ENCODE measurements at places on chromosomes 4 and X.

- H3K4me1 ChIP-seq: no peaks in the 10 kb centered on the region
- H3K27ac ChIP-seq: no peak overlapping the region
- no peaks in the 10 kb centered on the region for H3K27me3 ChIP-seq
- H3K36me3 ChIP-seq: no peaks in the 10 kb centered on the region
These were observed 150.3 kb downstream of the MSL3 start for GRCh38 chrX:11908371-11908770.

DNA sequence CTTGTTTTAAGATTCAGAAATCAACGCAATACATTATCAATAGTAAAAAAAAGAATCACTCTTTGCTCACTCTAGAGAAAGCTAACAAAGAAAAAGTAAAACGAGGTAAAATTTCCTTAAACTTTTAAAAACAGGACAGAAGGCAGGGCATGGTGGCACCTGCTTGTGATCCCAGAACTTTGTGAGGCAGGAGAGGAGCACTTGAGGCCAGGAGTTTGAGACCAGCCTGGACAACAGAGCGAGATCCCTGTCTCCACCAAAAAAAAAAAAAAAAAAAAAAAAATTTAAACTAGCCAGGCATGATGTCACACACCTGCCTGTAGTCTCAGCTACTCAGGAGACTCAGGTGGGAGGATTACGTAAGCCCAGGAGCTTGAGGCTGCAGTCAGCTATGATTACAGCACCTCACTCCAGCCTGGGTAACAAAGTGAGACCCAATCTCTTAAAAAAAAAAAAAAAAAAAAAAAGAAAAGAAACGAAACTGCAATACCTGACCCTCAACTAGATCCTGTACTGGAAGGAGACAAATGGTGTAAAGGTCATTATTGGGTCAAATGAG, 3.5 kb downstream of the CCNI start:
- H3K27me3 ChIP-seq: no peaks in the 10 kb centered on the region
- H3K4me1 ChIP-seq: peaks cover 20% of the 10 kb centered on the region
- H3K36me3 ChIP-seq: no peaks in the 10 kb centered on the region

- H3K27me3 ChIP-seq: no peaks in the 10 kb centered on the region
- no peak overlapping the region for H3K4me3 ChIP-seq
- no peak overlapping the region for H3K27ac ChIP-seq
- no peak for DNase-seq
These were observed 722 bp downstream of the FGF16 start for GRCh38 chrX:77447653-77448569.

GRCh38 chrX:41781500-41781899, 57.5 kb downstream of the GPR82 start:
- no peak overlapping the region for H3K27ac ChIP-seq
- H3K4me1 ChIP-seq: 0 out of 2 replicates have a peak, but pooled peaks cover 9% of the 10 kb centered on the region
- no peak overlapping the region for H3K4me3 ChIP-seq
- DNase-seq: no peak
- no peaks in the 10 kb centered on the region for H3K27me3 ChIP-seq

GRCh38 chrX:4642114-4642513, 928.7 kb upstream of the PRKX start:
- H3K27me3 ChIP-seq: no peaks in the 10 kb centered on the region
- no peak for DNase-seq
- H3K4me3 ChIP-seq: no peak overlapping the region
- no peak overlapping the region for H3K27ac ChIP-seq

- no peaks in the 10 kb centered on the region for H3K4me1 ChIP-seq
- DNase-seq: no peak
- no peaks in the 10 kb centered on the region for H3K36me3 ChIP-seq
- no peak overlapping the region for H3K27ac ChIP-seq
- H3K27me3 ChIP-seq: no peaks in the 10 kb centered on the region
- no peak overlapping the region for H3K4me3 ChIP-seq
These were observed 104.6 kb upstream of the LRPAP1 start for GRCh38 chr4:3636646-3637320.

- DNase-seq: no peak
- no peak overlapping the region for H3K4me3 ChIP-seq
- H3K27me3 ChIP-seq: no peaks in the 10 kb centered on the region
- H3K27ac ChIP-seq: no peak overlapping the region
These were observed 995.3 kb upstream of the GRIA3 start for GRCh38 chrX:122188751-122189150.

- H3K36me3 ChIP-seq: no peaks in the 10 kb centered on the region
- no peak overlapping the region for H3K27ac ChIP-seq
- no peaks in the 10 kb centered on the region for H3K4me1 ChIP-seq
- H3K27me3 ChIP-seq: no peaks in the 10 kb centered on the region
- DNase-seq: no peak
These were observed 22.4 kb upstream of the P2RY10 start for GRCh38 chrX:78922754-78923153.

DNA sequence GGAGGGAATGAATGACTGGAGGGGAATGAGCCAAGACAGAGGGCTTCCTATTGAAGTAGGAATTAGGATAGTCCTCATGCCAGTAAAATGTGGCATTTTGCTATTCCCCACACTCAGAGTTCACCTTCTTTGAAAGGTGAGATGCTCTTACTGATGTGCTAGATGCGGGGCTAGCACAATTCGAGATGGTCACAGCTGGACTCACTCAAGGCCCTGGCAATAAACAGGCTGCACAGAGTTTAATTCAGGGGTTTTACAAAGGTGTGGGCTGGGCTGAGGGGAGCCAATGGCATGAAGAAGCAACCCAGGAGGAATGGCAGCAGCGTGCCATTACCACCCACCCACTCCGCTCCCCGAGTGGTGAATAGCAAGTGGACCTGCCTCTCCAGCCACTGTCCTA, 55.1 kb downstream of the ENPP6 start:
- peaks cover 7% of the 10 kb centered on the region for H3K4me1 ChIP-seq
- no peaks in the 10 kb centered on the region for H3K27me3 ChIP-seq
- no peak overlapping the region for H3K4me3 ChIP-seq
- no peak for DNase-seq
- H3K36me3 ChIP-seq: no peaks in the 10 kb centered on the region
- H3K27ac ChIP-seq: no peak overlapping the region

DNA sequence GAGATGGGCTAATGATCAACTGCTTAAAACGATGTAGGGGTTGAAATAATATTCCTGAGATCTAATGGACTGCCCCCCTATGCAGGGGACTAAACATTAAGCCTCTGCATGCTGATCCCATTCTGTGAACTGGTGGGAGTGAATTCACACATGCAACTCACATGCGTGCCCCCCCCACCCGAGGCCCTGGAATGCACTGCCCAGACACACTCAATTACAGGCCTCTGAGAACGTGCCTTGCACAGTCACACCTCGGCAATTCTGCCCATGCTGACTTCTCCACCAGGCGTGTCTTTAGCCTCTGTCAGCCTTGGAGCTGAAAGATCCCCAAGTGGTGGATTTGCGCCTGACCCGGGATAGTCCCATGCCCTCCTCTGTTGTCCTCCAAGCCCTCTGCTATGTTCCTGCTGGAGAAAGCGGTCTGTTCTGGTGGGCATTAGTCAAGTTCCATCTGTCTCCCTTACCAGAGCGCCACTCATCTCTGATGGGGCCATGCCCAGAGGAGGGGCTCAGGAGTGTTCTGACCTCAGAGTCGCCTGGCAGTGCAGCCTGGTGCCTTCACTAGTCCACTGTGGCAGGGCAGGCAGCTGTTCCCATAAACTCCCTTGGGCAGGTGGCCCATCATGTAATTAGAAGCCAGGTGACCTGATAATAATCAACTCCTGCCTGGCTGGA, 86.5 kb downstream of the DRD5 start:
- H3K4me3 ChIP-seq: no peak overlapping the region
- H3K27me3 ChIP-seq: no peaks in the 10 kb centered on the region
- no peaks in the 10 kb centered on the region for H3K36me3 ChIP-seq
- DNase-seq: no peak

DNA sequence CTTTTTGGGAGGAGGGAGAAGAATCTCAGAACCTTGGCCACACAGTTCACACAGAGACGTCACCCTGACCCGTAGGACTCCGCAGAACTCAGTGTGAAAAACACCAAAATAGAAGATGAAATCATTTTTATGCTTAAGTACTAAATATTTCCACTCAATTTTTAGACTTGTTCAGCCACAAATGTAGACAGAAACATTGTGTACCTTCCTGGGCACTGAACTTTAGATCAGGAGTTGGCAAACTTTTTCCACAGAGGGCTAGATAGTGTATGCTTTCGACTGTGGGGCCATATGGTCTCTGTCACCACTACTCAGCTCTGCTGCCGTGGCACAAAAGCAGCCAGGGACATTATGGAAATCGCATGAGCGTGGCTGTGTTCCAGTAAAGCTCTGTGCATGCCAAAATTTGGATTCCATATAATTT, 61.8 kb upstream of the STOX2 start:
- no peaks in the 10 kb centered on the region for H3K4me1 ChIP-seq
- no peak overlapping the region for H3K27ac ChIP-seq
- DNase-seq: no peak
- no peaks in the 10 kb centered on the region for H3K36me3 ChIP-seq

DNA sequence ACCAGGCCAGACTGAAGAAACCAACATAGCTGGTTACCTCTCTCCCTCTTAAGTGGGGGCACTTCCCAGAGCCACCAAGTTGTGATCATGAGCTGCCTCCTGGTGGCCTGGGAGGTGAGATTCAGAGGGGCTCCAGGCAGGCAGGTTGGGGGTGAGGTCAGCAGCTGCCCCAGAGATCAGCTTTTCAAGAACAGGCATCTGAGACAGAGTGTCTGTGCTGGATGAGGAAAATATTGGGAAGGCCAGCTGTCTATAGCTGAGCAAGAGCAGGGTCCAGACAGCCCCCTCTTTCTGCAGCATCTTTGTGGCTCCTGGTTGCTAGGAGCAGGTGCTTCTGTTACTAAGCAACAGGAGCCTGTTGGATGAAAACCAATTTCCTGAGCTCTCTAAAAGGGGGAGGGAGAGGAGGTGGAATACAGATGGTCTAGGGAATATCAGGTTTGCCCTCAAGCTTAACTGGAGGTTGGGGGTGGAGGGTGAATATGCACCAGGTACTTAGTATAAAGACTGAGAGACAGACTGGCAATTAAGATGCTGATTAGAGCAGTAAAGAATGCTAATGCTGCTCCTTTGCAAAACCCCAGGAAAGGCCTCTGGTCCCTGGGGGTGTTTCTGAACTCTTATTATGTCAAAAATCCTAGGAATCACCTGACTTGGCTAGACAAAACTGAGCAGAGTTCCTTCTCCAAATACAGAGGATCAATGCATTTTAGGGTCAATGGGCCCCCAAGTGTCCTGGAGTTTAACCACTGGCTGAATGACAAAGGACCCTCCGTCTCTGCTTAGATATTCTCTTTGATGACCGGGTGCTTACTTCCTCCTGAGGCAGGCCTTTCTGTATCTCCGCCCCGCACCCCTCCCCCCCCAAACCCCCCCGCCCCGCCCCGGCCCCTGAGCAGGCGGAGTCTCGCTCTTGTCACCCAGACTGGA, 21.4 kb downstream of the ZCCHC13 start:
- H3K27me3 ChIP-seq: no peaks in the 10 kb centered on the region
- no peak overlapping the region for H3K4me3 ChIP-seq
- H3K27ac ChIP-seq: no peak overlapping the region
- no peaks in the 10 kb centered on the region for H3K4me1 ChIP-seq
- no peaks in the 10 kb centered on the region for H3K36me3 ChIP-seq

DNA sequence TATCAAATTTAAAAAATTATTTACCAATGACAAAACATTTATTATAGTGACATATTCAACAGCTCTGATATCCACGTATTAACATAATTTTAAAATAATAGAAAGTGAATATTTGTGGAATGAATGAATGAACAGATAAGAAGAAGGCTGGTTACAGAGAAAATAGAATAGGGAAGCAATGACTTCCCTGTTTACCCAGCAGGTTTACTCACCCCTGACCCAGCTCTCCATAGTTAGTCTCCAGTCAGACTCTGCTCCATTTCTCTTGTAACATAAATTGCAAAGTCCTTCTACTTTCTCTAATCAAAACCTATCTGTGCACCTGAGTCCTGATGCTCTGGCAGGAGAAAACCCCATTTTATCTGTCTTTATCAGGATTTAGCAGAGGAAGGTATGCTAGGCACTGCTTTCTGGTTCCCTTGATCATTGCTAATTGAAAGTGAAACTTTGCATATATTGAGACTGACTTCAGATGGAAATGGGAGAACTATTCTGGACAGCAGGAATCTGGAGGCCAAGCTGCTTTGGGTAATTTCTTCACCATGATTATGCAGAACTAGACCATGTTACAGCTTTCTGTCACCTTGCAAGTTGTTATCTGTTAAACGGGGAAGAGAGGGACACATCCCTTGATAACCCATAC, 363.0 kb downstream of the FAT4 start:
- no peaks in the 10 kb centered on the region for H3K27me3 ChIP-seq
- H3K4me3 ChIP-seq: no peak overlapping the region
- no peak for DNase-seq
- no peak overlapping the region for H3K27ac ChIP-seq
- no peaks in the 10 kb centered on the region for H3K4me1 ChIP-seq
- H3K36me3 ChIP-seq: no peaks in the 10 kb centered on the region

DNA sequence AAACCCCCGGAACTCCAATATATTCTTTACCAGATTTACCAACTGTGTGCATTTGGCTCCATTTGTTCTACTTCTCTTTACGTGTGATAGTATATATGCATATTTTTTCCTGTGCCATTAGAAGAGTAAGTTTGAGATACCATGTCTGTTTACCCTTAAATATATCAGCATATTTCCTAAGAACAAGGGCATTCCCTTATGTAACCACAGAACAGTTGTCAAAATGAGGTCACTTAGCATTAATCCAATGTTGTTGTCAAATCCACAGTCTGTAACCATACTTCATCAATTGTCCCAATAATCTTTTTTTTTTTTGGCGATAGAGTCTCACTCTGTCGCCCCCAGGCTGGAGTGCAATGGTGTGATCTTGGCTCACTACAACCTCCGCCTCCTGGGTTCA, 55.2 kb downstream of the TBC1D14 start:
- H3K27me3 ChIP-seq: no peaks in the 10 kb centered on the region
- H3K4me1 ChIP-seq: no peaks in the 10 kb centered on the region
- H3K36me3 ChIP-seq: no peaks in the 10 kb centered on the region
- no peak overlapping the region for H3K27ac ChIP-seq

DNA sequence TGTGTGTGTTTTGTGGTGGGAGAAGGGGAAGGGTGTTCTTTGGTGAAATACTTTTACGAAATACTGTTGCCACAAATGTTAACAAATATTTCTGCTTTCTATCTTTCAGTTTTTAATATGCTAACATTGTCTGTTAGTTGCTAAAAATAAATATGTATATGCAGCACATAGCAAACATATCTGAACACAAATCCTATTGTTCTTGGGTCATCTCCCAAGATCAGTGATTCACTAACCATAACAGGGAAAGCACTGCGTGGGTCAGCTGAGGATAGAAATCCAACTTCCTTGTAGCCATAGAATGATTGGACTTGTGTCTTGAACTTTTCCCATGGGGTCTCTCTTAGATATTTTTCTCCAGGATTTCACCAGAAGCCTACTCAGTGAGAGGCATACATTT, 250.3 kb upstream of the FAM47A start:
- DNase-seq: no peak
- no peak overlapping the region for H3K4me3 ChIP-seq
- H3K36me3 ChIP-seq: no peaks in the 10 kb centered on the region
- H3K4me1 ChIP-seq: no peaks in the 10 kb centered on the region

GRCh38 chr4:81723019-81723884, 251.5 kb upstream of the RASGEF1B start:
- no peaks in the 10 kb centered on the region for H3K27me3 ChIP-seq
- DNase-seq: no peak
- no peak overlapping the region for H3K4me3 ChIP-seq
- peak overlapping the region; percentile 68 for H3K27ac ChIP-seq

All from Caco-2 (cell line).